ENCODE measurements at places on chromosomes 12 and 14.

DNA sequence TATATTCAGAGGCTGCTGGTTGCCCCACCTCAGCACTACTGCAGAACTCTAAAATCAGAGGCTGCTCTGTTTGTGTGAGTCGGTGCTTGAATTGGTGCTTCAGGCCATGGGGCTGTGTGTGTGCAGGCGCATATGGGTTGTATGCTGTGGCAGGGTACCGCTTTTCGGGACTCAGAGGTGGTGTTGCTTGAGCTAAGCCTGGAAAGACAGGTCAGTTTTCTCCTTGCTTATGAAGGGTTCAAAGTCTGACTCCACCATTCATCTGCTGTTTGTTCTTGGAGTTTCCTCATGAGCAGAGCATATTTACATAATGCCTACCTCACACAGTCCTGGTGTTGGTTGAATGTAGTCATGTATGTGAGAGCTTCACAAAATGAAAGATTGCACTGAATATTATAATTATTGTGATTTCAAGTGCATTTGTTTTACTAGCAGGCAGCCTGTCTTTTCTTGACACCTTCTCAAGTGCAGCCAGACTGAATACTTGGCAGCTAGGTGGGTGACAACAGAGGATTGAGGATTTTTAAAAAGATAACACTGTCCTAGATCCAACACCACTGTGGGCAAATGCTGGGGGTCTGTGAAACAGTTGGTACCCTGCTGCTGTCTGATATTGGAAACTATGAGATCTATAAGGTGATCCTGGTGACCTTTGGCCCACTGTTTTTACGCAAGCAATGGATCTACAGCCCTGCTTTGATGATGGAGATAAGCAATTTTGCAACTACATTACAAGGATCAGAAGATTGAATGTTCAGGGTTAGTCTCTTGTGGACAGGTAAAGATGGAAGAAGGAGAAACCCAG lies 1.0 kb upstream of the ANG start:
- no peak for DNase-seq

DNA sequence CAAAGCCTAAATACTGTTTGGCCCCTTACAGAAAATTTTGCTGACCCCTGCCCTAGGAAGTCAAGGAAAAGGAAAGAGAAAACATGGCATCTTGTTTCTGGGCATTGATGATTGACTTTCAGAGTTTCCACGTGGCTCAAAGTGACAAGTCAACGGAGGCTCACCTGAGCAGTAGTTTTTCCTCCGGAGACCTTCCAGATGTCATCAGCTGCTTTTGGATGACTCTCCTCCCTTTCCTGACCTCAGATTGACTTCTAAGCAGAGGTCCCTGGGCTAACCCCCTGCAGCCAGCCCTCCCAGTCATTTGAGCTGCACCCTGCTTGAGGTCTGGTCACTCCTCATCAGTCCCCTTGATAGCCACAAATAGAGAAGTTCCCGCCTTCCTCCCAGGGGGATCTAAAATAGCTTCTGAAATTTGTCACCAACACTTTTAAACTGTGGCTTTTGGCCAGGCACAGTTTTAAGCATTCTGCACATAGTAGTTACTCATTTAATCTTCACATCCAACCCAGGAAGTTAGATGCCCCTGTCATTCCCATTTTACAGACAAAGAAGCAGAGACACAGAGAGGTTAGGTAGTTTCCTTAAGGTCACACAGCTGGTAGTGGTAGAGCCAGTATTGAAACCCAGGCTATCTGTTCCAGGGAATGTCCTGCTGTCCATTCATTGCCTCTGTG lies 143.4 kb downstream of the CHST11 start:
- DNase-seq, result no peak

- DNase-seq, result peak; percentile 79
Observed at GRCh38 chr12:575948-576614, 87.2 kb downstream of the NINJ2 start.

- DNase-seq, result no peak
Observed at GRCh38 chr12:123115409-123116121, 35.3 kb downstream of the PITPNM2 start.

GRCh38 chr14:41355866-41356265 lies 250.8 kb upstream of the LRFN5 start:
- DNase-seq, result no peak

- DNase-seq, result no peak
Observed at GRCh38 chr12:47102406-47102805, 22.6 kb upstream of the AMIGO2 start.

DNA sequence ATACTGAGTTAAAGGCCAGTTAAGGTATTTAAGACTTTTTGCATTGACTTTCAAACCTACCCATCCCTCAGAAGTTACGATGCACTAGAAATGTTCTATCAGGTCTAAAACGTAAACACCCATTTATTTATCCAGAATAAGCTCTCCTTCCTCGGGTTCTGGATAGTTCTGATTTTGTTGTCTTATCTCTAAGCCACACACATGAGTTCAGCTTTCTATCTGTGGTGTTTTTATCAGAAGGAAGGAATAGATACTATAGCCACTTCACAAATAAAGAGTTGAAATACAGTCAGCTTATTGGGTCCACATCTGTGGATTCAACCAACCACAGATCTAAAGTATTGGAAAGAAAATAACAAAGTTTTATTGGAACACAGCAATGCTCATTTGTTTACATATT lies 5.4 kb downstream of the SFSWAP start:
- no peak for DNase-seq

DNA sequence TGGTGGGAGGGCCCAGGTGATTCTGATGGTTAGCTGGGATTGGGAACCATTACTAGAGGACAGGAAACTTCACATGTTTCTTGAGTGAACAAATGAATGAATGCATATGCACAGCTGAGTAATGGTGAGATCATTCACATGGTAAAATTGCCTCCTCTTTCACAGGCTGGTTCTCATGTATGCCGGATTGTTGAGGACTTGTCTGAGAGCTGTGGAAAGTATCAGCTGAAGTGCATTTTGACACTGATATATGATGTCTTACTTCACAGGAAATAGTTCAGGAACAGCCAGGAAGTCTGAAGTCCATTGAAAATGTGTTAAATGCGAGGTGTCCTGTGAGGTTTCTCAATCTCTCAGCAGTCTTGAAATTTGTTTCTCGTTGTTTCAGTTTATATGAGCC lies 77.6 kb upstream of the DACT1 start:
- no peak for DNase-seq
